ENCODE measurements at places on chromosomes 5 and 9. TPM values are rescaled to one million over a fixed set of nuclear protein-coding genes. Genes with fewer than 3 reads are reported as not detected.

The TYRP1 gene
- total RNA-seq = not detected

The THBS4 gene
- 54.1 TPM for total RNA-seq

The FOXB2 gene
- not detected for total RNA-seq

The NPR3 gene
- total RNA-seq = 0.57 TPM

The BNIP1 gene
- total RNA-seq = 6.8 TPM

The TLX3 gene
- total RNA-seq = not detected

The CCDC183 gene
- 23.0 TPM for total RNA-seq

The TSSK1B gene
- total RNA-seq = not detected

The SVEP1 gene
- total RNA-seq = 0.44 TPM

The PLPPR1 gene
- 1.5 TPM for total RNA-seq

The NRARP gene
- total RNA-seq = 5.8 TPM

The PRRX2 gene
- total RNA-seq = 4.4 TPM

The CCL21 gene
- total RNA-seq = not detected

The FAM120AOS gene
- total RNA-seq = 47.0 TPM

The FOXD4L6 gene
- not detected for total RNA-seq

The PCDHB12 gene
- 1.2 TPM for total RNA-seq

The MRPL36 gene
- total RNA-seq = 49.7 TPM

The SLCO6A1 gene
- 3.1 TPM for total RNA-seq

The TEX48 gene
- total RNA-seq = not detected

The SLC1A3 gene
- total RNA-seq = 4.2 TPM

The GMCL2 gene
- not detected for total RNA-seq

The SMIM33 gene
- not detected for total RNA-seq

The ZFP62 gene
- total RNA-seq = 47.6 TPM

The C9 gene
- not detected for total RNA-seq

The DPYSL3 gene
- 105 TPM for total RNA-seq

The SCGB3A2 gene
- total RNA-seq = 1.8 TPM

The CDH9 gene
- not detected for total RNA-seq

The FAXDC2 gene
- total RNA-seq = 3.2 TPM

The FAM153A gene
- not detected for total RNA-seq

The EQTN gene
- total RNA-seq = not detected

The LRRC70 gene
- 0.50 TPM for total RNA-seq

The LMBRD2 gene
- total RNA-seq = 7.5 TPM

The SERINC5 gene
- total RNA-seq = 231 TPM

The GOLPH3 gene
- total RNA-seq = 94.4 TPM

The ZFYVE16 gene
- total RNA-seq = 54.9 TPM

The DDX46 gene
- 75.1 TPM for total RNA-seq

The FOXD4L5 gene
- 0.23 TPM for total RNA-seq

The AHRR gene
- total RNA-seq = 1.3 TPM

The OR13C3 gene
- total RNA-seq = not detected

The PHF19 gene
- 19.4 TPM for total RNA-seq

The PTGS1 gene
- 1.1 TPM for total RNA-seq

The PRDM9 gene
- total RNA-seq = 0.15 TPM

The GEMIN5 gene
- total RNA-seq = 27.9 TPM

The PDE6A gene
- total RNA-seq = not detected

The CCDC187 gene
- 0.15 TPM for total RNA-seq

The CDC23 gene
- total RNA-seq = 40.9 TPM

The GAPT gene
- 1.4 TPM for total RNA-seq

The SPAG8 gene
- 1.7 TPM for total RNA-seq

The MRPL22 gene
- 177 TPM for total RNA-seq

The PCDHA12 gene
- total RNA-seq = 11.2 TPM

The MARVELD2 gene
- 28.8 TPM for total RNA-seq

The HRH2 gene
- total RNA-seq = 3.4 TPM

The PTGR1 gene
- 442 TPM for total RNA-seq

The EPB41L4B gene
- total RNA-seq = 6.9 TPM

The TOR4A gene
- total RNA-seq = 18.9 TPM

The SLC6A7 gene
- not detected for total RNA-seq

The HSPB3 gene
- total RNA-seq = not detected

The CAPSL gene
- total RNA-seq = not detected

The MYOZ3 gene
- total RNA-seq = 12.4 TPM

Data from endodermal cell (in vitro differentiated cells).